Natural killer cell treated with Interleukin-12 subunit alpha and Interleukin-12 subunit beta and Interleukin-15 and Interleukin-18, amount 100 ng/mL, for 72 hours (primary cell): ENCODE measurements at places on chromosomes 4 and X.

DNA sequence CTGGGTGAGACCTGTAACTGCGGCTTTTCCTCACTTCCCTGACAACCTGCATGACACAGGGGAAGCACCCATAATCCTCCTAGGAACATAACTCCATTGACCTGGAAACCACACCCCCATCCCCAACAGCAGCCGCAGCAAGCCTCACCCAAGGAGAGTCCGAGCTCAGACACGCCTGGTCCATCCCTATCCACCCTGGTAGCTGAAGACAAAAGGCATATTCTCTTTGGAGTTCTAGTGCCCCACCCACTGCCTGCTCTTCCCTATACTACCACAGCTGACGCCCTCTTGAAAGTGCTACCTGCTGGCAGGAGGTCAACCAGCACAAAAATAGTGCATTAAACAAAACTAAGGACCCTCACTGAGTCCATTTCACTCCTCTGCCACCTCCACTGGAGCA is 1080.9 kb upstream of the IGFBP7 start:
- no peak for DNase-seq

GRCh38 chr4:4995103-4995907 is 24.0 kb downstream of the CYTL1 start:
- peak; percentile 70 for DNase-seq

- no peak for DNase-seq
These were observed 91.9 kb upstream of the CPEB2 start for GRCh38 chr4:14910411-14910810.

DNA sequence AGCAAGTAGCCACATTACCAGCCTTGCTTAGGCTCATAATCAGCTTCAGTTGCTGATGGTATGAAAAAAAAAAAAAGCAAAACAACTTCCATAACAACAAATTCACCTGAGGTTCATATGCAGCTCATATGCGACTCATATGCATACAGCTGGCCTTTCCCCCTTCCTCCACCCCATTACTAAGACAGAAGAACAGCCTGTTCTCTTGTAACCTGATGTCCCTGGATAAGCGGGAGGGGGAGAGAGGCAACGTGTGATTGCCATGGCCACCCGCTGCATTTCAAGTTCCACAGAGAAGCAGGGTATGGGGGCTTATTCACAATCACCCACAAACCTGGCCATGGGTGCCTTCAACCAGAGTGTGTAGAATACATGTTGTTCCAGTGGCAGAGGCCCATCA is 95.1 kb upstream of the DGKK start:
- DNase-seq, result no peak

GRCh38 chr4:74953647-74954046 is 20.7 kb downstream of the PARM1 start:
- no peak for DNase-seq

- no peak for DNase-seq
These were observed 11.1 kb upstream of the FAM9C start for GRCh38 chrX:13055486-13055885.

- DNase-seq, result no peak
These were observed 230.0 kb downstream of the CAMK2D start for GRCh38 chr4:113531572-113531971.

- no peak for DNase-seq
These were observed 2229.4 kb upstream of the AGA start for GRCh38 chr4:179671609-179672008.

- DNase-seq, result no peak
These were observed 236.6 kb upstream of the ANKRD50 start for GRCh38 chr4:124948976-124949597.

GRCh38 chr4:86356425-86357210 is 3.2 kb downstream of the MAPK10 start:
- DNase-seq, result no peak

GRCh38 chr4:57672846-57673433 is 562.8 kb upstream of the IGFBP7 start:
- no peak for DNase-seq

DNA sequence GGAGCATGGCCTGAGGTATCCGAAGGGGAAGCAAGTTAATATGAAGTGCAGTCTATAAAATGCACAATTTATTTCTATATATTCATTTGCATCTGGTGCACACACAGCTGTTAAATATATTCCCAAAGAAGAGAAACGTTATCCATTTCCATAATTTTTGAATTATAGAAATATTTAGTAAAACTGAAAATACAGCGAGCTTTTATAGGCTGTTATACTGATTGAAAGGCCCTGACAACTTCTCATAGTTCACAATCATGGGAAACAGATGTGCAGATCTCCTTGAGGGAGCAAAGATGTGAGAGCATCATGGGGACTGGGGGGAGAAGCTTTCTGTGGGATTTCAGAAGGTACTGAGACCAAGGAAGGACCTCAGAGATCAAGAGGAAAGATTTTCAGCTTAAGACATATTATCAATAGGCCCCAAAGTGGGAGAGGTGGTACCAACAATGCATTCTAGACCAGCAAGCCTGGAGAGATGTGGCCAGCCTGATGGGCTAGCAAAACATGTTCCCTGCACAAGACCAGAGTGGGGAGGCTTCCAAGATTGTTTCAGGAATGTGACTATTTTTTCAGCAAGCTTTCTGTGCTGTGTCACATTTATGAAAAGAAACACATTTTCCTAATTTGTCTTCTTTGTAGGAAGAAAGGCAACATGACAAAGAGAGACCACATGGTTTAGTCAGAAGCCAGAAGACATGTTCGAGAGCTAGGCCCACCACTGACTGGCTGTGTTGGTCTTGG is 256.0 kb upstream of the SFRP2 start:
- DNase-seq, result no peak

DNA sequence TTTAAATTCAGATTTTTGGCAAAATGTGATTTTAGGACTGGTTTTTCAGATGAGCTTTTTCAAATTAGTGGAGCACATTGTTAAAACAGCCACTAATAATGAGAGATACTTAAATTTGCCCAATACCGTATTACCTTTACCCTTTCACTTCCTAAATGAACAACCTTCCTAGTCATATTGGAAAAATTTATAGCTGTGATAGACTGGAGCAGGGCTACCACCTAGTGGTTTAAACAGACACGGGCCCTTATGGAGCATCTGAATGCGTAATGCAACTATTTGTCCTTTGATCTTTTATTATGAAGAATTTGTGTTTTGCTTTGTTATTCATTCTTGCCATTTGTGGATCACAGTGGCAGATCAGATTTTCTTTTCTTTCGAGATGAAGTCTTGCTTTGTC is 72.7 kb downstream of the KDM6A start:
- no peak for DNase-seq

DNA sequence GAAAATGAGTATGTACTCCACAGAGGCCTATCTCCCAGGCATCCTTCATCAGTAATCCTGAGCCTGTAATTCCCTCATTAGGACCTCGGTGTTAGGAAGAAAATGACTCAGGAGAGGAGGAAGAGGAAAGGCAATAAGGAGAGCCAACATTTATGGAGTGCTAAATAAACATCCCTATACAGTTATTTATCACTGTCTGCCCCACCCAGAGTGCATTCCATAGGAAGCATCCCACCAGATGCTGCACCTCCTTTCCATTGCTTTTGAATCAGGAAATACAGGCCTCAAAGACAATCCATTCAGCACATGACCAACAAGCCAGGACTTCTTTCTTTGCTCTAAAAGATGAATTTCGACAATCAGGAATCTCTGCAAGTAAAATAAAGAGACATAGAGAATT is 47.6 kb downstream of the USP38 start:
- DNase-seq, result no peak

DNA sequence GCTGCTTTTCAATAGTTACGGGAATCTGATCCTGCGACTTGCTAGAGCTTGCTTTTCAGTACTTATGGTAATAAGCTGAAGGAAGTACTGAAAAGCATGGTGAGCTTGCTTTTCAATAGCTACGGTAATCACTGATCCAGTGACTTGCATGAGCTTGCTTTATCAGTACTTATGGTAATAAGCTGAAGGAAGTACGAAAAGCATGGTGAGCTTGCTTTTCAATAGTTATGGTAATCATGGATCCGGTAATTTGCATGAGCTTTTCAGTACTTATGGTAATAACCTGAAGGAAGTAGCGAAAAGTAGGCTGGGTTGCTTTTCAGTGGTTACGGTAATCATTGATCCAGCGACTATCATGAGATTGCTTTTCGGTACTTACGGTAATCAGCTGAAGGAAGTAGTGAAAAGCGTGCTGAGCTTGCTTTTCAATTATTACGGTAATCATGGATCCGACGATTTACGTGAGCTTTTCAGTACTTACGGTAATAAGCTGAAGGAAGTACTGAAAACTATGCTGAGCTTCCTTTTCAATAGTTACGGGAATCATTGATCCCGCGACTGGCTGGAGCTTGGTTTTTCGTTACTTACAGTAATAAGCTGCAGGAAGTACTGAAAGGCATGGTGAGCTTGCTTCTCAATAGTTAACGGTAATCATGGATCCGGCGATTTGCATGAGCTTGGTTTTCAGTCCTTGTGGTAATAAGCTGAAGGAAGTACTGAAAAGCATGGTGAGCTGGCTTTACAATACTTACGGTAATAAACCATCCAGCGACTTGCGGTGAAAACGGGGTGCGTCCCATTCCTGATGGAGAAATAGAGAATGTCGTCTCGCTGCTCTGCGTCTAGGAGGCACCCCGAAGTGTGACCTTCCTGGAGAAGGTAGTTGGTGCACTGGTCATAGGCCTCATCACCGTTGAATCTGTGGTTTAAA is 6.5 kb downstream of the CRLF2 start:
- no peak for DNase-seq

DNA sequence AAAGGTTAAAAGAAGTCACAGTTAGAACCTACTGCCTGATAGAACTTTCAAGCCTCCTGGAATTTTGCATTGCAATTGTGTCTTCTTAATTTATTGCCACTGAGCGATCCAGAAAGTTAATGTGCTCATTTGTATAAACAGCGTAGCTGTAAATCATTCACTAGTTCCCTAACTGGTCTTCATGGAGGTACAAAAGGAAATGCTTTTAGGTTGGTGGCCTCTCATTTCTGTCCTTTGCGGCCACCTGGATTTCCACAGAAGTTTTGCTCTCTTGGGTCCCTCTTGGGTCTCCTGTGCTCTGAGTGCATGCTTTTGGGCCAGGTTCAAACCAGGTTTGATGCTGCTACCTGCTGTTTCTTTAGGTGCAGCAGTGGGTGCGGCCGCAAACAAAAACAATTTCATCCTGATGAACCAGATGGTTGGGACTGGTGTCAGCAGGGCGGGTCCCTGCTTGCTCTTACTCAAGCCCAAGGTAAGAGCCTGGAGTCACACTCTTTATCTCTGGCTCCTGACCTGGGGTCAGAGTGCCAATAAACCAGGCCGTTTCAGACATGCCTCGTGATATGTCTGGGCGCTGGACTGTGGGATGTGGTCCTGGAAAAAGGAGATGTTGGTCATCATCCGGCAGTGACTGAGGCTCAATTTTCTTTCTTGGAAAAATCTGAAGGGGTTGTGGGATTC is 270.1 kb downstream of the PTTG2 start:
- DNase-seq, result no peak

DNA sequence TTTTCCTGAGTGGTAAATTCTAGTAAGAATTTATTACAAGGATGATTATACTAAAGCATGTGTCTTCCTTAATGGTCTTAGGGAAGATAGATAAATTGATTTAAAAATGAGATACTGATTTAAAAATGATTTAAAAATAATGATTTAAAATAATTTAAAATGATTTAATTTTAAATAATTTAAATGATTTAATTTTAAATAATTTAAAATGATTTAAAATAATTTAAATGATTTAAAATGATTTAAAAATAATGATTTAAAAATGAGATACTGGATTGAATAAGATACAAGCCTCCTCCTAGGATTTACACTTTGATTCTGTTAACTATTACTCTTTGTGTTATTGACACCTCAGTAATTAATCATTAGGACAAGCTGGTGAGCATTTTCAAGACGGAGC is 59.0 kb downstream of the COX7B2 start:
- DNase-seq, result no peak

- no peak for DNase-seq
These were observed 25.2 kb downstream of the PPP1R2C start for GRCh38 chrX:42752730-42753129.

GRCh38 chr4:38243388-38244053 is 283.3 kb downstream of the PTTG2 start:
- DNase-seq, result no peak

DNA sequence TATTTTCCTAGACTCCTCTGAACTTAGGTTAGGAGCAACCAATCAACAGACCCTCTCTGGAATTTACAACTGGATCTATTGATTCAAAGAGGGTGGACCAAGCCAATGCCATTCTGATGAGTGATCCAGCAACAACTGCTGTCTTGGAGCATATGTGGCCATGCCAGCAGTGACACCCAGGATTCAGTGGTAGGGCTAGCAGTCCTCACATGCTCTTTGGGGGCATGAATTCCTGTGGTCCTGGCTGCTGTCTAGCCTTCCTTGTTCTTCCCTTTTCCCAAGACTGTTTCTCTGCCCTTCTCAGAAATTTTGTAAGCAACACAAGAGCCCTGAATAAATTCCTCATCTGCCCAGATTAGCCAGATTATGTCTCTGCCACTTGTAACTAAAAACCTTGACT is 61.5 kb upstream of the GATB start:
- no peak for DNase-seq

GRCh38 chr4:40246938-40247337 is 50.1 kb downstream of the RHOH start:
- DNase-seq, result no peak

DNA sequence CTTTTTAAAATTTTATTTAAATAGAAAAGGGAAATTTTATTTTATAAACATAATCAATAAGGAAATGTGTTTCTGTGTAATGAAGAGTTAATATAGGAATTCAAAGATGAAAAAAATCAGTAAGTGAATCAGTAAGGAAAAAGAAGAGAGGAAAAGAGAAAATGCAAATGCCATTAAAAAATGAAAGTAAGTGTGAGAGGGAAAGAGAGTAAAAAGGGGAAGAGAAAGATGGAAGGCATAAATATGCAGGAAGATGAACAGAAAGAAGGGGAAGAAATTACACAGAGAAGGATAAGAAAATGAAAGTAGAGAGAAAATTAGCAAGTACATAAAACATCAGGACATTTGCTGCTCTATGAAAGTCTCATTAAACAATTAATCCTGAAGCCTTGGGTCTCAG is 349.9 kb downstream of the FSTL5 start:
- no peak for DNase-seq

DNA sequence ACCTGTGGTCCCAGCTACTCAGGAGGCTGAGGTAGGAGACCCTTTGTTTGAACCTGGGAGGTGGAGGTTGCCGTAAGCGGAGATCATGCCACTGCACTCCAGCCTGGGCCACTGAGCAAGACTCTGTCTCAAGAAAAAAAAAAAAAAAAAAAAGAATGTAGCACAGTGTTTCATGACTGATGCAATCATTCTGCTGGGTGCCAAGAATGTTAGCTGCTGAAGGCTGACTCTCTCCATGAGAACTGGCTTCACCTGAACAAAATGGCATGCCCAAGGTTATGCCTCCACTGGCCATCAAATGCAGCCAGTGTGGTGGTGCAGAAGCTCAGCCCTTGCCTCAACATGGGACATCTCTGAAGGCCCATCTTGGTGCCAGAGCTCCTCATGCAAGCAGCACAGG is 412.1 kb downstream of the ADAM29 start:
- no peak for DNase-seq

- no peak for DNase-seq
These were observed 50.1 kb downstream of the IGFBP7 start for GRCh38 chr4:57059890-57060716.
